ENCODE measurements at places on chromosomes 12 and 14.
A peak's percentile ranks its signal among the peaks of the same experiment; 100 is the strongest.

DNA sequence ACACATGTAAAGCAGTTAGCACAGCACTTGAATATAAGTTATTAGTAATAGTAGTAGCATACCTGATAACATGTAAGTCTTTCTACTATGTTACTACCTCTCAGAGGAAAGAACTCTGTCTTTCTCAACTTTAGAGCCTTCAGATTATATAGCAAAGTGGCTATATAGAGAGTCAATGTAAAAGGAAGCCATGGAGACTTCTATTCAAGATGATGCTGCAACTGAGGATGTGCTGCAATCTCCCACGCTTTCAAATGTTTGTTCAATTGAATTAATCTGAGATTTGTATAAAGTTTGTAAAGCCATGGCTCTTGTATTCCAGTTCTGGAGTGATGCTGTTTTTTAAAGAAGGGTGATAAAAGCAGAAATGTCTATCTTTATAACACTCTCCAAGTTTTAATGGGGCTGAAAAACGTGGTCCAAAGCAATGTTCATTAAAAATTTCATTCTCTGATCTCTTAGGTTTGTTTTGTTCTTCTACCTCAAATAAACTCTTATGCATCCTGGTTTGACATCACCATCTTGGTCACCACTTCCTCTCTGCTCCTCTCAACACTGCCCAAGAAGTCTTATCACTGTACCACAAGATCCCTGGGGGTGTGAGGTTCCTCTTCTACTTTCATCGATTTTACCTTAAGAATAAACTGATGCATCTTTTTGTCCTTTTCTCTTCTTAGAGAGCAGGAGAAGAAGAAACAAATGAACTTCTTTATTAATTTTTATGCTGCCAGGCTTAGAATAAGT, 40.6 kb downstream of the C12orf42 start:
- DNase-seq = no peak

- no peak for DNase-seq
These were observed 327.2 kb downstream of the BTG1 start for GRCh38 chr12:91818227-91819131.

- DNase-seq = no peak
These were observed 62.5 kb downstream of the ZFP36L1 start for GRCh38 chr14:68730348-68730747.

DNA sequence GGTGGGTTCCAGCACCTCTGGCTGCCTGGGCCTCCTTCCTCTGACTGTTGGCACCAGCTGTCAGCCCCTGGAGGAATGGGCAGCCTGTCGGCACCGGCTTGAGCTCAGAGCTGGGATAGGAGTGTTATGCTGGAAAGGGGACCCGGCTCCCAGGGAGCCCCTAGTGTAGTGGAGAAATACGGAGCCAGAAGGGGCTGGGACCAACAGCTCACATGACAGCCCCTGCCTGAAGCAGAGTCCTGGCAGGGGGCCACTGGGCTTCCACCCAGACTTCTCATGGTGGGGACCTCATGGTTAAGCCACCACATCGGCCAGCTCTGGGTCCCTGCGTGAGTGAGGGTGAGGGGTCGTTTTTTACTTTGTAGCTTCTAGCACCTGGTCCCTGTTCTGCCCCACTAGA, 174.5 kb downstream of the TSPAN9 start:
- no peak for DNase-seq

DNA sequence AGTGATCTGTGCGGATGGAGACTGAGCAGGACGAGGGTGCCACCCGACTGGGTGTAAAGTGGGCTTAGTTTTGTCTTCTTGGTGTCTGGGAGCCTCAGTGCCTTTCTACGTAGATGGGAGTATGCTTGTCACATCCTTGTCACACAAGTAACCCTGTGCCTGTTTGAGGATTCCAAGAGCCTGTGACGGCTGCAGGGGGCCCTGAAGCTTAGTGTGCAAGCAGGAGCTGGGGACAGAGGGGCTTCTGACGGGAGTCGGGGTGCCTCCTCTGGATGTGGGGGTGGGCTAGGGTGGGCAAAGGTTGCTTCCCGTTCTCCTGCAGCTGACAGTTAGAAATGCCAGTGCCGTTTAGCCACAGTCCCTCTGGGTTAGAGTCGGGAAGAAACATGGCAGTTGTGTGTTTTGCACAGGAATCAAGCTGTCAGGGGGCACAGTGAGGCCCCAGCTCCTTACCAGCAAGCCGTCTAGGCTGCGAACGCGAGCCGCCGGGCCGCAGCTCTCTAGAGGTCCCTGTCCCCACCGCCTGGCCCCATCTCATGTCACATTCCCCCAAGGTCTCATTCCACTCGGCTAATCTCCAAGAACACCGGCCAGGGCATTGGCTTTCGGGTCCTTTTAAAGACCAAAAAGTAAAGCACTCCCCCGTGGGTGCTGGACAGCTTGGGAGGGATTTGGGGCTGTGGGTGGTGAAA, 7.0 kb downstream of the RTL1 start:
- no peak for DNase-seq

- DNase-seq = no peak
These were observed 22.6 kb upstream of the BMP4 start for GRCh38 chr14:53979113-53979681.

- DNase-seq = no peak
These were observed 52.9 kb downstream of the EID3 start for GRCh38 chr12:104356231-104357115.

GRCh38 chr12:108697905-108698304, 33.4 kb downstream of the CORO1C start:
- no peak for DNase-seq

DNA sequence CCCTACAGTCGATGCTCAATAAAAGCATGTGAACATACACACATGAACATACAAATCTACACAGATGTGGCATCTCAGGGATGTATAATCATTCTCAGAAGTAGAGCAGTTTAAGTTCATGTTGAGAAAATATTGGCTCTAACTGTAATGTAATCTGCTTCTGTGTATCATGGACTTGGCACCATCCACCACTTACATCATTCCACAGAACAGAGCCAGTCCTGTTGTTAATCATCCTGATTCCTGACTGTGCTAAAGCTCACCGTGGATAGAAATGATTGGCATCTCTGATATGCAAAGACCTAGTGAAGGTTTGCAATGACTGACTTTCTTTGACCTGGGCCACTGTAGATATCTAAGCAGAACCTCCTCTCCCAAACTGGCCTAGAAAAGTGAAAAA, 1141.3 kb downstream of the BCL11B start:
- DNase-seq = no peak

DNA sequence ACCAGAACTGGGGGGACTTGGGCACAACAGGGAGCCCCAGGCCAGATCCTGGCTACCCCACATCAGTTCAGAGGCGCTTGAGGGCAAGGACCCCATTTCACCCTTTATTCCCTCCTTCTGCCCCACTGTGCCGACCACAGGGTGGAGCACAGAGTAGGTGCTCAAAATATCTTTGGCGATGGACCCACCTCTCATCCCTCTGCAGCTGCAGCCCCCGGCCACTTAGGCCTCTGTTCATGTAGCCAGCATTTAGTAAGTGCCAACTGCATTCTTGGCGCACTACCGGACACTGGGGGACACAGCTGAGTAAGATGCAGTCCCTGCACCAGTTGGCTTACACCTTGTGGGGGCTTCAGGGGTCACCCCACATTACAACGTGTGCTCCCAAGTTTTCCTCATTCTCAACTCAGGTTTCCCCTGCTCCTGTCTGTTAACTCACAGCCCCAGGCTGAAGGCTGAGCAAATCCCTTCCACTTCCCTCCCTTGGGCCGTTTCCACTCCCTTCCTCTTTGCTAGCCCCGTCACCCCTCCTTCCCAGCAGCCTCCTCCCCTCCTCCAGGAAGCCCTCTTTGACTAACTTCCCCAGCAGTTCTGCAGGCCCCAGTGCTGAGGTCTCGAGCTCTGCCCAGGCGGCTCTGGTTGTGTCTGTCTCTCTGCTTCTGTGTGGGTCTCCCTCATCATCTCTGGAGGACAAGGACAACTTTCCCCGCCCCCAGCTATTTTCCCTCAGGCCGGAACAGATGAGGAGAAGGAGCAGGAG, 26.5 kb downstream of the KRT80 start:
- peak; percentile 22 for DNase-seq

DNA sequence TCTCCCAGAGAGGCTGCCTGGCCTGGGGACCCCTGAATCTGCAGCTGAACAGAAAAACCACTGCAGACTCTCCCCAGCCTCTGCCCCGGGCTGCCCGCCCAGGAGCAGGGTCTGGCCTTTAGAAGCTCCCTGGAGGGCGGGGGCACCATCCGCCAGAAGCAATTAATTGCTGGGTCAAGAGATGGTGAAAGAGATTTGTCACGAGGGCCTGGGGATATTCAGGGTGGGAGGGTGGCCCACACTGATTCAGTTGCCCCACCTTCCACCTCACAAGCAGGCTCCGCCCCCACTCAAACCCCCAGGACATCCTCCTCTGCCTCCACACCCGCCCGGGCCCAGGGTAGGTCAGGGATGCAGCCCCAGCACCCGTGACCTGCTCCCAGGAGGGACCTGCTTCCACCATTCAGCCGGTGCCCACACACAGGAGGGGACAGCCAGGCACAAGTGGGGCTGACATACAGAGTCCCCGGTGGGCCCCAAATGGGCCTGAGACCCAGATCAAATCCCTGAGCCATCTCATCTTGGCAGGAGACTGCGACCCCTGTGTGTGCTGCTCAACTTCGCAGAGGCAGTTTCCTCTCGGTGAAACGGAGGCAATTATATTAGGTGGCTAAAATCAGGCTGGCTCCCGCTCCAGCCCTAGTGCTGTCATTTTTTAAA, 23.0 kb downstream of the NCOR2 start:
- DNase-seq = no peak

Data from AML-193 (cell line).